Stimulated activated CD4-positive, alpha-beta T cell treated with anti-CD3 and anti-CD28 coated beads, Interleukin-1b, Interleukin-23, amount 100 ng/mL, for 24 hours (primary cell): ENCODE measurements at places on chromosomes 11 and 22.
A peak's percentile ranks its signal among the peaks of the same experiment; 100 is the strongest.

DNA sequence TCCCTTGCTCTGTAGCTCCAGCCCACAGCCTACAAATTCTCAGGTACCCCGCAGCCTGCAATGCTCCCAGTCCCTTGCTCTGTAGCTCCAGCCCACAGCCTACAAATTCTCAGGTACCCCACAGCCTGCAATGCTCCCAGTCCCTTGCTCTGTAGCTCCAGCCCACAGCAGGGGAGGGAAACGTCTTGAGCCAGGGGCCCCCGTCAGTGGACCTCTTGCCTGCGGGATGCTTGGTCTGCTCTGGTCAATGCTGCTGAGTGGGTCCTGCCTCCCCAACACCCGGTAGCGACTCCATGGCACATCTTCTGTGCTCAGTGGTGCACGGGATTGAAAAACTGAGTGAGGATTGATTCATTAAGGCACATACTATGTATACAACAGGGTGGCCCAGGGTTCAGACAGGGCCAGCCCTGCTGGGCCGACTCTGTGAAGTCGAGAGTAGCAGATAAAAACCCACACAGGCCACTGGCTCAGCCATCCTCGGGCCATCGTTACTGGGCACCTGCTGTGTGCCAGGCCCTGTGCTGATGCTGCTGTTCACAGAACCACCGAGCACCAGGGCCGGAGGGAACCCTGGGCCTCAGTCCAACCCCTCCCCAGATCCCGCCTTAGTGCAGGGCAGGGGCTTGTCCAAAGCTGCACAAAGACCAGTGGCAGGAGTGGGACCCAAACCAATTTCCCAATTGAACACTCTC is 69.7 kb downstream of the MYO7A start:
- no peak for DNase-seq

DNA sequence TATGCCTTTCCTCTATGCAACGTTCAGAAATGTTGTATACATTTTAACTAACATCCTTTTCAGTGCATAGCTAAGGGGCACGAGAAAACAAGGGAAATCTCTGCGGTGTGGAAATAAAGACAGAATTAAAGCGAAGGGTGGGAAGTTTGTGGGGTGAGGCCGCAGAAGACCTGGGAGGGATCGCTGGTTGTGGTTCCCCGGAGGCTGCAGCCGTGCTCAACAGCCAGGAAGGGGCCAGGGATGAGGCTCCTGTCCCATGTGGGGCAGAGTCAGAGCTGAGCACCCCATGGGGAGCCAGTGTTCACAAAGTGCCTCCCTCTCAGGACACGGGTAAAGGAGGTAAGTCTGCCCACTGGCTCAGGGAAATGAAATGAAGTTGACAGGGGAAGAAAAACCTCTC is 67.5 kb downstream of the MYEOV start:
- no peak for DNase-seq

DNA sequence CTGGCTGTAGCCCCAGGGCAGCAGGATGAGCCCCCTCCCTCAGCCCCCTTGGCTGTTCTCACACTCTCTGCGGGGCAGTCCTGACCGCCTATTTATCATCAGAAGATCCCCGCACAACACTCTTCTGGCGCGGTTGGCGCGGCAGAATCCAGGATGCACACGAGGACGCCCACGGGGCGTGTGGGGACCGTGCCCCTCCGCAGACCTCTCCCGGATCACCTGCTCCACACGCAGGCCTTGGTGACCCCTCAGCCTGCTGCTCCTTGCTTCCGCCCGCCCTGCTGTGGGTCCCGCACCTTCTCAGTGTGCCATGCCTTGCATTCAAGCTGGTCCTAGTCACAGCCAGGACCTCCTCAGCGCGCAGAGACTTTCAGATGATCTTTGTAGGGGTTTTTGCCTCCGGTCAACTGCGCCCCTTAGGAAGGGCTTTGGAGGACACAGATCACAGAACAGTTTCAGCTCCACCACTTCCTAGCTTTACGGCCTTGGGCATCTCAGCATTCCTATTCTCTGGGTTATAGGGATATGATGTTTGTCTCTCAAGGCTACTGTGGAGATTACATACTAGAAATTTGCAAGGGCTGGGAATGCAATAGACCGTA is 841 bp upstream of the TUB start:
- no peak for DNase-seq

DNA sequence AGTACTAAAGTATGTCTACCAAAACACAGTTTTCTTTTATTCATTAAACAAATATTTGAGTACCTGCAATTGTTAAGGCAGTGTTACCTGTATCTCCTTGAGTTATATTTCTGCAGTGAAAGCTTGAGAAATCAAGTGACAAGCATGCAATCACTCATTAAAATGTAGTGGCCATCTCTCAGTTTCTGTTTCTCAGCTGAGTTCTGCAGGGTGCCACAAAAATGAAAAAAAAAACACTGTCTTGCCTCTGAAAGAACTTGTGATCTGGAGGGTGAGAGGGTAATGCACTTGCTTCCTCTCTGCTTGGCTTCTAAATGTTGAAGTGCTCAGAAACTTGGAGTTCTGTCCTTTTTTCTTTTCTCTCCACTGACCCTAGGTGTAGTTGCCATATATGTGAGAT is 6.8 kb downstream of the QSER1 start:
- no peak for DNase-seq

GRCh38 chr22:28025866-28026575 is 107.0 kb upstream of the PITPNB start:
- no peak for DNase-seq

DNA sequence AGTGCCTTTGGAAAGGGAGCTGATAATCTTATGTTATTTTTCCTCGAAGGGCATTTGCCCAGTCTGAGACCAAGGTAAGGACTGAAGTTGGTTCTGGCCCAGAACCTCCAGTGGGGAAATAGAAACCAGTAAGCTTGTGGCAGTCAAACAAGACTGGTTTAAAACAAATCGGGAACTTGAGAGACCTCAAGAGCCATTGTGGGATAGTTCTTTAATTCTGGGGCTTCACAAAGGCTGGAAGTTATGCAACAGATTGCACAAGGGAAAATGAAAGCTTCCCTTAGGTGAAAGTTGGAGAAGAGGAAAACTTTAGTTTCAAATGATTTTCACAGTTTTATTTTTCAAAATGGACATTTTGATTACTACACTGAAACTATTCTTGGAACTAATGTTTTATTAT is 33.5 kb upstream of the RAB38 start:
- DNase-seq: no peak

DNA sequence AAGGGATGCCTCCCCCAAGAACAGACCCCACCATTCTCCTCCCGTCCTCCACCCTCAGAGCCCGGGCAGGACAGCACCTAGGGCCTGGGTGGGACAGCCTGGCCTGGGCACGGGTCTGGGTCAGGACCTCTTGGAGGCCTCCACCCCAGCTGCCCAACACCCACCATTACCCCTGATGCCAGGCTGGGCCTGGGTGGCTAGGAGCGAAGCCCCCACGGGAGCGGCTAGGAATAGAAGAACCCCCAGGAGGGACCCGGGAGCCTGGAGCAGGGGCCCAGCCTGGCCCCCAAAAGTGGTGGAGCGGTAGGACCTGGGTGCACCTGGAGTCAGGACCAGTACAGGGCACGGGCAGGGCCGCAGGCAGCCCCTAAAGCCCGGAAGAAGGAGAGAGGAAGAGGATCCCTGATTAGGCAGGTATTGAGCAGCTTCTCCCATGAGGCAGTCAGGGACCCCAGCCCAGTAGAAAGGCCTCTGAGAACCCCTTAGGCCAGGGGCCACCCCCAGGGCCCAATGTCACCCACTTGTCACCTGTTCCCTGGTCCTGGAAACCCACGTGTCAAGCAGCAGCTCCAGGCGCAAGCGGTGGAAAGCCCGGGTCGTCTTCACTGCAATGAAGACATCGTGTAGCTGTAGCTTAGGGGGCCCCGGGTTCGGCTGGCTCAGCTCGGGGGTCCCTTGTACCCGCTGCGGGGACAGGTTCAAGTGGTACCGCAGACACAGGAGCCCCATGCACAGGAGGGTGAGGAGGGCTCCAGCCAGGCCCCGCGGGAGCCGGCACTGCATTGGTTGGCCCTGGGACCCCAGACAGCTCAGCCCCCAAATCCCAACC is 575 bp downstream of the MFNG start:
- DNase-seq: peak; percentile 27

GRCh38 chr11:44708523-44709280 is 18.1 kb upstream of the TSPAN18 start:
- no peak for DNase-seq

GRCh38 chr11:19218216-19218615 is 16.4 kb upstream of the CSRP3 start:
- no peak for DNase-seq

DNA sequence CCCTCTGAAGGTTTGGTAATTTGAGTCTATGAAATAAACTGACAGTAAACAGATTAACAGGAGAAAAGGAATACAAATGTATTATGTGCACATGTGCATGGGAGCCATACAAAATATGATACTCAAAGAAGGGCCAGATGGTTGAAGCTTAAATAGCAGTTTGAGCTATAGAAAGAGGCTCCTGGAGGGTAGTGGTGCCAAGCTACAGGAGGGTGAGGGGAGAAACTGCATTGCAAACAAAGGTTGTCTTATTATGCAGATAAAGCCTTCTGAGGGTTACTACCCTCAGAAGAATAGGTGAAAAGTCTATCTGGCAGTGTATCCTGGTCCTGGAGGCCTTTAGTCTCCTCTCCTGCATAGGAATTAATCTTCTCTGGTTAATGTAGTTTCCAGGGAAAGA is 267.3 kb upstream of the MPPED2 start:
- no peak for DNase-seq

DNA sequence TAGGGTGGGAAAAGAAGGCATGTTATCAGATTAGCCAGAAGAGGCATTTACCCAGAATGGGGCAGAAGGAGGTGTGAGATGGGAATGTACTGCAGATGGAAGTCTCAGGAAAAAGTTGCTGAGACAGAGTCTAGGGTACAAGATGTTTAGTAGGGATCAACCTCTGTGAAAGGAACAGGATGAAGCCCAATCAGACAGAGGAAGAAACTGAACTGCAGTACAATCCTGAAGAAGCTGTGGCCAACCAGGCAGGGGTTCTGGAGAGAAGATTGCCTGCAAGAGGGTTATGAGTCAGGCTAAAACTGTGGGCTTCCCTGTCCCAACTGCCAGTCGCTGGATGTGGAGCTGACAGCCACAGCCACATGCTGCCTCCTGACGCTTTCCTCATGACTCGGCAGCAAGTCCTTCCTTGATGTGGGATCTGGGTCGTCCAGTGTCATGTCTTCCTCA is 64.0 kb downstream of the CWC15 start:
- DNase-seq: no peak

DNA sequence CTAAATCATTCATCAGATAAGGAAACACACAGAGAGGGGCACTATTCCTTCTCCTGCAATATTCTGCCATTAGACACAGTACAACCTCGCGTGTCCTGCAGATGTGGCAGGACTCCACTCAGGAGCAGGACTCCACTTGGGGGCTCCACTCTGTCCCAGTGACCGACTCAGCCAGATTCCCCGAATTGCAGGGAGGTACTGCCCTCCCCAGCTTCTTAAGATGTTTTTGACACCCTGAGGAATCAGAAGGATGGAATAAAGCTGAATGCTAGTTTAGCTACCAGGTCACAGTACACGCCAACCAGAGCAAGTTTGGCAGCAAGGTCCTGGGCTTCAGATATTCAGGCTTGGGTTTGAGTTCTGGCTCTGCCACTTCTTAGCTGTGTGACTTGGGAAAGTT is 99.3 kb upstream of the USP47 start:
- DNase-seq: no peak

DNA sequence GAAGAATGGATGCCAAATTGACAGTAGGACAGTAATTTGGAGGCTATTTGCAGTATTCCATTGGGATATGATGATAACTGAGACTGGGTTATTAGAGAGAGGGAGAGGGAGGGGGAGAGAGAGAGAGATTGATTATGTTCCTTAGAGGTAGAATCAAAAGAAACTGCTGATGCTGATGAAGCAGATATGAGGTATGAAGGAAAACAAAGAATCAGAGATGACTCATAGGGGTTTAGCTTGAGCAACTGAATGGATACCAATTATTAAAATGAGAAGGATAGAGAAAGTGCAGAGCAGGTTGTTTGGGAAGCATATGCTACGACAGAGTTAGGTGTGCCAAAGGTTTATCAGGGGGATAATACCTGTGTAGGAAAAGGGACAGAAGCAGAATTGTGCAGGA is 12.8 kb upstream of the NUCB2 start:
- no peak for DNase-seq

GRCh38 chr11:121029153-121029552 is 5.3 kb downstream of the TBCEL start:
- no peak for DNase-seq

DNA sequence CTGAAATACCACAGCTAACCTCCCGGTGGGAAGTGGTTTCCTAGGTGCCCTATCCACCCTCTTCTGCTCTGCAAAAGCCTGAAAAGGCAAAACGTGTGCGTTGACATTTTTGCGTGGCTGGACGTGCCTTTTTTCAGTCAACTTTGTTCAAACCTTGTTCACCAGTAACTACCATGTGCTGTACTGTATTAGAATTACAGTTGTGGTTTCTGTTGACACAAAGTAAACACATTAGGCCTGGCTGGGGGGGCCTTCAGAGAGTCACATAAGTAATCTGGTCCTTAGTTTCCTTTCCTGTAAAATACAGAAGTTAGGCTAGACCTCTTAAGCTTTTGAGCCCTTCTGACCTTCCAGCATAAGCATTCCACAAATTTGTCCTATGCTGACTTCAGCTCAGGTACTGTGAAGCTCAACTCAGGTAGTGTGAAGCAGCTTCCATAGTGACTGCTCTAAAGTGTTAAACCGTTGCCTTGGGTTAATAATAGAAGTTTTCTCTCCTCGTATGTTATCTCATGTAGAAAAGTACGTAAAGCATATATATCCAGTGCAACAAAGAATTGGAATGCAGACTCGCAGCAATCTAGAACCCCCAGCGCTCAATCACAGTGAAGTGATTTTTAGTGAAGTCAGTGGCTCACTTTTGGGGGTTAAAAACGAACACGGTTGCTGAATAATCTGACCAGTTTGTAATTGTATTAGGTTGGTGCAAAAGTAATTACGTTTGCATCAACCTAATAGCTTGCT is 1.8 kb downstream of the EWSR1 start:
- DNase-seq: no peak

DNA sequence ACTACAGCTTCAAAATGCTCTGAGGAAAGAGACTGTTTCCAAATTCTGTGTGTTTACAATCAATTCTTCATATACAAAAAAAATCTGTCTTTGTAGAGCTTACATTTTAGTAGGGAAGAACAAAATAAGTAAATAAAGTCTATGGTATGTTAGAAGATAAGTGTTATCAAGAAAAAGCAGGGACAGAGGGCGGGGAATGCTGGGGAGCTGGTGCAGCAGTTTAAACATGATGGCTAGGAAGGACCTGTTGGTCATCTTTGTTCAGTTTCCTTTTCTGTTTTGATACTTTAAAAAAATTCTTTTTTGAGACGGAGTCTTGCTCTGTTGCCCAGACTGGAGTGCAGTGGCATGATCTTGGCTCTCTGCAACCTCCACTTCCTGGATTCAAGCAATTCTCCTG is 16.1 kb downstream of the TMEM25 start:
- no peak for DNase-seq

GRCh38 chr11:101583251-101584128 is at the start of gene TRPC6:
TSS of gene TRPC6 (minus strand) at chr11:101584007. CDS start at chr11:101583503, 504 bp downstream.
- DNase-seq: no peak

GRCh38 chr11:93520726-93521509 is 22.3 kb downstream of the SMCO4 start:
- DNase-seq: no peak

GRCh38 chr11:469684-470560 is 19.8 kb downstream of the PTDSS2 start:
- no peak for DNase-seq

GRCh38 chr11:17486646-17487045 is 10.0 kb upstream of the ABCC8 start:
- DNase-seq: no peak

- no peak for DNase-seq
Observed at GRCh38 chr11:45815747-45816146, 10.8 kb downstream of the SLC35C1 start.
